SW480 (cell line): ENCODE measurements at places on chromosomes 4 and X.

DNA sequence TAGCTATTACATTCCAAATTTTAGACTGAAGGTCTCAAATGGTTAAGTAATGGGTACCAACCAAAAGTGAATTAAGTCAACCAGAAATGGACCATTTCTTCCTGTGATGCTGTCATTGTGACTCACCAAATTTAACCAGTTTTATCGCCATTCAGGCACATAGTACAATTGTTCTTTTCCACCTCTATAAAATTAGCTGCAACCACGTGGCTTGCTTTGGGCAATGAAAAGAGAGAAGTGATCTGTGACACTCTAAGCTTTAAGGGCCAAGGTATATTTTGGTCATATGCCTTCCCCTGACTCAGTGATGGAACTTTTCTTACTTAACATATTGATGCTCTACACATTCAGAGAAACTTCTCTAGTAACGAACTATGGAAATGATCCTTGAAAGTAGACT is 20.3 kb upstream of the PHF8 start:
- no peak for DNase-seq

- DNase-seq = no peak
Measured at GRCh38 chr4:107853444-107854355, 29.0 kb downstream of the SGMS2 start.

- no peak for DNase-seq
Measured at GRCh38 chr4:173506597-173507211, 23.3 kb downstream of the HAND2 start.

DNA sequence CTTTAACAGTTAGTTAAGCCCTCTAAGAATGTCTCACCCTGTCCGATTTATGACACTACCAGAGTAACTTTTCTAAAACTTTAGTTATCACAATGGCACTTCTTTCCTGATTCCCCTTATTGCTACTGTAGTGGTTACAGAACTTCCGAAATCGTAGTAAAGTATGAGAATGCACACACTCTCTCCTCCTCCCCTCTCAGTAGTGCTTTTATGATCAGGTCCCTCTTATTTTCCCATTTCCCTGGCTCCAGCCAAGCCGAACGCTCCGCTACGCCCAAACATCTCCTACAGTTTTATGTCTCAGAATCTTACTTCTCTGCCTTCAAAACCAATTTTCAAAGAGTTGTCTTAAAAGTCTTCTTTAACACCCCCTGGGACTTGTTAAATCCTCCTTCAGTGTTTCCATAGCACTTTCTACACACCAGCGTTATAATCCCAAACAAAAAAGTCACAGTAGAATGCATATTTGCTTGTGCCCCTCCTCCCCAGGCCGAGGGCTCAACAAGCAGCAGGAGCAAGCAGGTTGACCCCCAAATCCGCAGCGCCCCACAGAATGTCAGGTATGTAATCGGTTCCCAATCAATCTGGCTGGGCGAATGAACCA is 671 bp downstream of the HPF1 start:
- no peak for DNase-seq

GRCh38 chr4:42478509-42478908 is 81.2 kb downstream of the SHISA3 start:
- no peak for DNase-seq
